ENCODE measurements at places on chromosomes 16 and 17.

GRCh38 chr16:56048425-56049105 is 142.7 kb upstream of the GNAO1 start:
- DNase-seq: peak; percentile 12

- DNase-seq: peak; percentile 13
Measured at GRCh38 chr16:17532338-17532995, 61.7 kb upstream of the XYLT1 start.

- no peak for DNase-seq
Measured at GRCh38 chr17:1797323-1797722, 32.4 kb downstream of the SMYD4 start.

GRCh38 chr17:79047291-79047920 is 23.4 kb downstream of the C1QTNF1 start:
- DNase-seq: no peak

DNA sequence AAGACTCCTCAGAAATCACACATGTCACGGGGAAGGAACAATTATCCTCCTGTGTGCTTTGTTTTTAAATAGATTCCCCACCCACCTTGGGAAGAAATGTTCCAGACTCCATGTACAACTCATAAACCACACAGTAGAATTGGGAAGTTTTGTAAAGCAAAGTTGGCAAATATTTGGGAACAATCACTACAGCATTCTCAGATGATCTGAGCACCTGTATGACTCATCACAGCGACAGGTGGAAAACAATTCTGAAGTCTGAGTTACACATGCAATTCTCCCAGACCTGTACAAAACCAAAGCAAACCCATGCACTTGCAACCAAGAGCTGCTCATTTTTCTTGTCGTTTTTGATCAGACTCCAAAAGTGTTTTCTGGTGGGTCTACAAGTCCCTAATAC is 14.4 kb upstream of the MYLK3 start:
- no peak for DNase-seq

- DNase-seq: no peak
Measured at GRCh38 chr17:44112284-44113280, 10.9 kb downstream of the HDAC5 start.

Data from GM12891 (cell line).